ENCODE measurements at places on chromosomes 7 and 10.

DNA sequence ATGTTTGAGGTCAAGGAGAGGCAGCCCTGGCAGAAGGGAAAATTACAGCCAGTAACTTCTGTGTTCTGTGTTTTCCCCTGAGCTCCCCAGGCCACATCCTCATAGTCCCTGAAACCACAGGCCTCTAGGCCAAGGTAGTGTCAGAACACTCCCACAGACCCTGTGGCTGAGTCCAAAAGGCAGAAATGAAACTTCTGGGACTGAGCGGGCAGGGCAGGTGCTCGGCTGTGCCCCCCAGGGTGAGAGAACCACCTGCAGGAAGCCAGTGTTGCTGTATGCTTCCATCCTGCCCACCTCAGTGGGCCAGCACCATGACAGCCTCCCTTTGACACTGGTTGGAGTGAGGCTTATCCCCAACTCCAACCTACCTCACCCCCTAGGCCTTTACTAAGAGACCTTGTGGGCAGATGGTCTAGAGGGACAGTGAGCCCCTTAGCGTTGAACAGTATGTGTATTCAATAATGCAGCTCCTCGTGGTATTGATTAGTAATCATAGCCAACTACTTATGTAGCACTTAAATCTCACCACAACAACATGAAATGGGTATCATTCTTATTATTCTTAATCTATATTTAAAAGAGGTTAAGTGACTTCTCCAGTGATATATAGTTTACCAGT lies 30.3 kb downstream of the PIK3CG start:
- DNase-seq, result peak; percentile 40

DNA sequence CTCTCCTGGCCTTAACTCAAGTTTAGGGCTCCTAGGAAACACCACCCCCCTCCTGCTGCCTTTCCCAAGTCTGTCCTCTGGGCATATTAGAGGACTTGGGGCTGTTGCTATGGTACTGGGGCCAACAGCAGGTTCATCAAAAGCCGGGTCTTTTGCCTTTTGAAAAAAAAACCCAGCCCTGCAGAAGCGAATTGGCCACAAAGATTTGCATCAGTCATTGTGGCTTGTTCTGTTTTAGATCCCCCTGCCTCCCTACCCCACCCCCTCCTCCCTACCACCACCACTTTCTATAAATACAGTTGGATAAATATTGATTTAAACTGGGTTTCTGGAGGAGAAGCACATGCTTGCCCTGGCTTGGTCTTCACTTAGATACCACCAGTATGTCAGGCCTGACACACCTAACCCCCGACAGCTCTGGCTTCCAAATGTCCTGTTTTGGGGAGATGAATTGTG lies 7.0 kb downstream of the MXI1 start:
- no peak for DNase-seq

GRCh38 chr7:5452470-5452899 lies 28.9 kb upstream of the TNRC18 start:
- no peak for DNase-seq

DNA sequence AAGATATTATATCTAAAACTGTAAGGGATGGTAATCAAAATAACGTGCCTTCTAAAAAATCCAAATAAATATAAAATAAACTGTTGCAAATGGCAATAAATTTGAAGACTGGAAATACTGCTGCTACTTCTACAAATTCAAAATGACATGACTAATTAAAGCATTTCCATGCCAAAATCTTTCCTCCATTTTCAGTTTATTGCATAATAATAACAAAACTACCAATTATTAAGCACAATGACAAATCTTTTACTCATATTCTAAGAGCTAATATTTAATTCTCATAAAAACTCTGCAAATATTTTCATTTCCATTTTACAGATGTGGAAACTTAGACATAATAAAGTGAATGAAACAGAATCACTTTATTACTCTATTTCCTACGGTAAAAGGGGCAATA lies 38.8 kb upstream of the NEBL start:
- no peak for DNase-seq

DNA sequence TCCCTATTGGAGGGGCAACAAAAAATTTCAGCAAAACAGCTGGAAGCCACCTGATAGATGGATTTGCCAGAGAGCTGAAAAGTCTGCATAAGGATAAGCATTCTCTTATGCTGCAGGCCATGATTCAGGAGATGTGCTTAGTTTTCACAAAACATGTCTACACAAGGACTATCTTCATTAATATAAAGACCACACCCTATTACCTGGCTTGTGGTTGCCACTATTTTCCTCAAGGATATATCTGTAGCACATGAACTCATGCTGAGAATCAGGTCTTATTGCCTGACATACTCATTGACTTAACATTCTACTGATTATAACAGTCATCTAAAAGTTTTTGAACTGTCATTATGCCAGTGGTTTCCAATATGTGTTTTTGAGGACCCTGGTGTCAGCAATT lies 7.1 kb upstream of the COL17A1 start:
- no peak for DNase-seq

GRCh38 chr7:38855867-38856266 lies 53.1 kb downstream of the VPS41 start:
- no peak for DNase-seq
